ENCODE measurements at places on chromosomes 7 and 10.
A peak's percentile ranks its signal among the peaks of the same experiment; 100 is the strongest.

- DNase-seq: no peak
These were observed 355.2 kb downstream of the CCSER2 start for GRCh38 chr10:84683550-84683949.

GRCh38 chr7:92639966-92640365, 49.8 kb upstream of the FAM133B start:
- DNase-seq: no peak

- no peak for DNase-seq
These were observed 119.4 kb downstream of the ST7 start for GRCh38 chr7:117072620-117073118.

GRCh38 chr7:88223265-88223664, 3.4 kb upstream of the SRI start:
- no peak for DNase-seq

DNA sequence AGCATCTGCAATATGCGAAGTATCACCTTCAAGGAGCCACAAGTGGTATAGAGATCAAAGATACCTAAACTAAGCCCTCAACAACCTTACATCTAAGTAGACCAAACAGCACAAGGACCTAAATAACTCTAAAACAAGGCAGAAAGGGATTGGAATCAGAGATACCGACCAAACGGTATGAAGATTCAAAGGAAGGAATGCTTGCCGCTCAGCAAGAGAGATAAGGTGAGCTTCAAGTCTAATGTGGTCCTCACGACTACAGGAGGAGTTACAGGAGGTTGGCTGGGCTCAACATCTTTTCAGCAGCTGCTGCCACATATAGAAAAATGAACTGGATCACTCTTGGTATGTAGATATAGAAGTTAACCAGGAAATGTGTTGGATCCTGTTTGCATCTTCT, 11.6 kb downstream of the ABLIM1 start:
- DNase-seq: no peak

- no peak for DNase-seq
These were observed 89.3 kb downstream of the ZMYND11 start for GRCh38 chr10:224571-224970.

- no peak for DNase-seq
These were observed 89.4 kb upstream of the SEMA3E start for GRCh38 chr7:83738291-83738835.

GRCh38 chr7:107581387-107582013, 1.5 kb downstream of the BCAP29 start:
- no peak for DNase-seq

- peak; percentile 67 for DNase-seq
These were observed 127.9 kb upstream of the SEM1 start for GRCh38 chr7:96837593-96837992.

DNA sequence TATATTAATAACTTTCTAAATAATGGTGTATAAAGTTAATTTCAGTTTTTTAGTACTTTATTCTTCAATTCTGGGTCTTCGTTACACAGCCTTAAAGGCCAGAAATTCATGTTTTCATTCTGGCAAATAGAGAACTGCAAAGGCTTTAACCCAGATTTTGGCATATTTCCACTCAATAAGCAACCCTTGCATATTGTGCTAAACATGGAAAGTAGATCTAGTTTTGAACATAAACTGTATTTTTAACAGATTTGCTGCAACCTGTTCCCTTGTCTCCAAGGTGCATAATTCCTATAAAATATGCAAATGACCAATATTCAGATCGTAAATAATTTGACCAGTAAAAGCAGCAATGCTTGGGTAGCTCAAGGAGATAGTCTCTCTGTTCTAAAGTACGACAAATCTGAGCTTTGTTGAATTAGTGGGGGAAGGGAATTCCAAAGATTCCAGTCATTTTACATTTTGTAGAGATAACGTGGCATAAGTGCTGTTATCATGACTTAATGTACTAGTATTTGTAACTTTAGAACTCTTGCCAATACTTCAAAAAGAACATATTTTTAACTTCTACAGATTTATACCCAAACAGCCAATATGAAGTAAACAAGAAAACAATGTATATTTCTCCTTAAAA, 46.4 kb upstream of the RSBN1L start:
- no peak for DNase-seq

- DNase-seq: no peak
These were observed 49.5 kb downstream of the PIK3AP1 start for GRCh38 chr10:96670786-96671185.

- DNase-seq: no peak
These were observed 156.2 kb upstream of the LYZL1 start for GRCh38 chr10:29132551-29133111.

GRCh38 chr10:116105264-116105663, 167.7 kb downstream of the GFRA1 start:
- DNase-seq: no peak

DNA sequence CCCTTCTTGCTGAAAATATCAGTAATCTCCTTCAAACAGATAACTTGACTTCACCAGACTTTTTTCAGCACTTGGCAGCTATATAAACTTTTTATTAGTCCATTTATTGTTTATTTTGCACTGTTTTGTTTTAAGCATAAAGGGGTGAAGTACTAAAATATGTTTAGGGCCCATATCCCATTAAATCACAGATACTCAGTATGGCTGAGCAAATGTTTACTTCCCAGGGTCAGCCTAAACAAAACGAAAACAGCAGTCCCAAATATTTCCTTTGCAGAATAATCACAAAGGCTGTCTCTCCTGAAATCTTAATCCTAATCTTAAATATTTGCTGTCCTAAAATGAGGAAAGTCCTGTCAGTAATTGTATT, 649.6 kb downstream of the TNS3 start:
- no peak for DNase-seq

DNA sequence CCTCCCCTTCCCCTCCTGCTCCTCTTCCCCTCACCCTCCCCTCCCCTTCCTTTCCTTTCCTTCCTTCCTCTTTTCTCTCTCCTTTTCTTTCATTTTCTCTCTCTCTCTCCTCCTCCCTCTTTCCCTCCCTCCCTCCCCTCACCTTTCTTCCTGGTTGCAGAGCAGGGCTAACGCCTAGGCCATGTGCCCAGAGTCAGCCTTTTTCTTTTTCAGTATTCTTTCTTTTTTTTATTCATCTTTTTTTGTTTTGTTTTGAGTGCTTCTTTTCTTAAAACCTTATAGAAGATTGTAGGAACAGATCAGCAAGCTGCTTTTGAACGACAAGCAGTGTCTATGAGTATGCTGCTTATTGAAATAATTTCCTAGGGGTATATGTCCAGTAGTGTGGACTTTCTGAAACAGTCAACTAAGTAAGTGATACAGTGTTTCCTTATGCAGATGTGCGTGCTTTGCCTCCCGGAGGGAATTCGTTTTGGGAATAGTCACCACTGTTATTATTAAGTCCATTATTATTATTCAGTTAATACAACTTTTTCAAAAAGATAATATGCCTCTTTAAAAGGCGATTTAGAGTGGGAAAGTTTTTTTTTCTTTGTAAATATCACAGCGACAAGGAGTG, 219.2 kb downstream of the CAMK1D start:
- DNase-seq: no peak

GRCh38 chr10:32411797-32412498, 34.0 kb upstream of the CCDC7 start:
- DNase-seq: no peak

GRCh38 chr10:84406561-84406960, 78.2 kb downstream of the CCSER2 start:
- DNase-seq: no peak

- DNase-seq: no peak
These were observed 804.8 kb upstream of the IGFBP3 start for GRCh38 chr7:46725838-46726237.

- DNase-seq: no peak
These were observed 1240.4 kb downstream of the GATA3 start for GRCh38 chr10:9294865-9295264.

GRCh38 chr7:36296284-36296683, 93.4 kb upstream of the ANLN start:
- no peak for DNase-seq

GRCh38 chr10:47152861-47153349, 147.1 kb upstream of the GDF10 start:
- no peak for DNase-seq

DNA sequence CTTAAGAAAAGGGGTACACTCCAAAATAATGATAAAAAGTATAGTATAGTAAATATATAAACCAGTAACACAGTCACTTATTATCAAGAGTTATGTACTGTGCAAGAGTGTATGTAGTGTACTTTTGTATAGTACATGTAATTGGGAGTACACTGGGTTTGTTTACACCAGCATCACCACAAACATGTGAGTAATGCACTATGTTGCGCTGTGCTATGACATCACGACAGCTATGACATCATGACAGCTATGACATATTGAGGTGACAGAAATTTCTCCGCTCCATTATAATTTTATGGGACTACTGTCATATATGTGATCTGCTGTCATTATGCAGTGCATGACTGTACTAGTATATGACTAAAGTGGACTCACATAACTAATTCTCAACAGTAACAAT, 84.6 kb downstream of the KMT2C start:
- no peak for DNase-seq

DNA sequence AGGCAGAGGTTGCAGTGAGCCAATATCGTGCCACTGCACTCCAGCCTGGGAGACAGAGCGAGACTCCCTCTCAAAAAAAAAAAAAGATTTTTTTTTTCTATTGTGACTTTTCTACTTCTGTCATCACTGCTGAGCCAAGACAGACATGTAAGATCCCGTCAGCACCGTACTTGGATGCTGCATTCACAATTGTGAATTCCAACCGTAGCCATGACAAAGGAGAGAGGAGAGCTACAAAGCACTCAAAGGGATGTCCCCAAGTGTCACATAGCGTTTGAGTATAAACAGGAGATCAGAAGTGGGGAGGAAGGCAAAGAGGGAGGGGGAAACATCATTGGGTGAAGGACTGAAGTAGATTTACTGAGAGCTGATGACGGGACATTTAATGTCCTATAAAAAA, 144.2 kb downstream of the PRPF18 start:
- DNase-seq: no peak

- DNase-seq: no peak
These were observed 72.6 kb downstream of the VWA2 start for GRCh38 chr10:114311496-114312209.

DNA sequence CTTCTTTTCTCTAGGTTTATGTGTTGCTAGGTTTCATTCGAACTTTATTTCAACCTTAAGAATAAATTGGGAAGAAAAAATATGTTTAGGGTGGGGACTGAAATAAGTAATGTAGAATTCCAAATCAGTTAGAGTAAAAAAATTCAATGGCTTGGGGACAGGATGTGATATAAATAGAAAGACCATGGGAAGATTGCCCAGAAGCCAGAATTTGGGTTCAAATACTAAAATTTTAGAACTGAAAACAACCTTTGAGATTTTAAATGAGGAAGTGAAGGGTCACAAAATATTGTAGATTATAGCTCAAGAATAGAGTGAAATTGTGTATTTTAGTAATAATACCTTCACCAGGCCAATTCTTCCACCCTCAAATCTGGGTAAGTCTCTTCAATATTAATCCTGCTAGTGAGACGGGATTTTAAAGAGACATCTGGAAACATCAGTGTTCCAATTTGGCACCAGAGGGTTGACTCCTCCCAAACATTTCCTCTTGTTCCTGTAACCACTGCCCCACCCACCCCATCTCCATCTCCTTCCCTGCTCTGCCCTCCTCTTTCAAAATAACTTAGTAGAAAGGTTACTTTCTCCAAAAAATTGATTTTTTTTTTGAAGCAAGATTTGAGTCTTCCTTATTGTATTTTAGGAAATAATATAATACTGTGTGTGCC, 51.3 kb upstream of the FAM3C start:
- no peak for DNase-seq

GRCh38 chr7:137978464-137979237, 23.2 kb downstream of the CREB3L2 start:
- DNase-seq: no peak

GRCh38 chr7:90007831-90008230, 146.4 kb upstream of the STEAP1 start:
- DNase-seq: no peak

GRCh38 chr10:62056698-62057097, 155.2 kb downstream of the ARID5B start:
- no peak for DNase-seq

DNA sequence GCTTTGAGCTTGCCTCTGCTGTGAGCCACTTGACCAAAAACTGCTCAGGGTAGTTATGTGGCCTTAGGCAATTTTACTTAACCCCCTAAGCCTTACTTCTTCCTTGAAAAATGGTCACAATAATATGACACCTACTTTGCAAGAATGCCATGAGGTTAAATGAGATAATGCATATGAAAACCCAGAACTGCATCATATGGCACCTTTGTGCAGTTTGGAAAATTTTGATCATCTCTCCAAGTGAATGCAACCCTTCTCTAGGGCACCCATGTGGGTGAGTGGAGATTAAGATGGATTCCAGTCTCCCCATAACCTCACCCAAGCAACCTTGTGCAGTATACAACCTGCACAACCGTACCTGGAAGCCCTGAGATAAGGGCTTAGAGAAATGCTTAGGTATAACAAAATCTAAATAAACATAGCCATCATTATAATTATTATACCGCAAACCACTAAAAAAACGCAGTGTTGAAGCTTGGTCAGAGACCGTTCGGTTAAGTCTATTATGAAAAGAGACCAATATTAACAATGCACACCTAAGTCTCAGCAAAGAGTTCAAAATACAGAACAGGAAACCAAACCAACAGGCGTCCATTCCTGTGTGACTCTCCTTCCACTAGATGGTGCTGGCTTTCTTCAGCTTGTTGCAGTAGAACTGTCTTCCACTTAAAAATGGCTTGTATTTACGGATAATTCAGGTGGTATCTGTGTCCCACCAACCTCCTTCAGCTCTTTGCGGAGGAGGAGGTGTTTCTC, 21.0 kb upstream of the ASB15 start:
- DNase-seq: peak; percentile 2

DNA sequence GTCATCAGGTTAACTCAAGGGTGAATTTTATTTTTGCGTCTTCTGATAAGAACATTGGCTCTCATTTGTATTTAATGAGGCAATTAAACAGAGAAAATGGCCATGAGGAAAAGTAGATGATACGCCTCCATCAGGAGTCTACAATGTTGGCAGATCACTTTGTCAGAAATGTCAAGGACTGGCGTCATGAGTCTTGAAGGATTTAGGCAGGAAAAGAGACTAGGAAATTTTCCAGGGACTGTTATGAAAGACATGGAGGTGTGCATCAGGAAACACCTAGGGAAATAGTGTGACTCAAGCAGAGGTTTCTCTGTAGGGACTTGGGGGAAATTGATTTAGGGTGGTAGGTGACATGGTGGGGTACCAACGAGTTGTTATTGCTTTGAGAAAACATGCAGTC, 53.4 kb upstream of the SLC35B4 start:
- DNase-seq: no peak

GRCh38 chr7:98312201-98312600, 30.7 kb downstream of the BRI3 start:
- DNase-seq: no peak

- no peak for DNase-seq
These were observed 180.0 kb downstream of the PHF14 start for GRCh38 chr7:11153694-11154093.

Data from CD4-positive, alpha-beta memory T cell (primary cell).